ENCODE measurements at places on chromosomes 12 and 14.
A peak's percentile ranks its signal among the peaks of the same experiment; 100 is the strongest.

DNA sequence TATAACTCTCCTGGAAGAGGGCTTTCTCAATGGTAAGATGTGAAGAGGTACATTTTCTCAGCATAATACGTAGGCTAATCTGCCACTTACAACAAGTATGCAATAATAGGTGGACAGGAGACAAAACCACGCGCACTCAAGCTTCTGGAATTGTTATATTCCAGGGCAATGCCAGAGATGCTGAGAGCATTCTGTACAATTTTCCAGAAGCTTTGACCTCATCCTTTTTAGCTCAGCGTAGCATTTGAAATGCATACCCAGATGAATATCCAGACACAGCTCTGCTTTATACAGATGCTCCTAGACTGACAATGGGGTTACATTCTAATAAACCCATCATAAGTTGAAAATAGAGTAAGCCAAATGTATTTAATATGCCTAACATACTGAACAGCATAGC is 1492.4 kb upstream of the FLRT2 start:
- DNase-seq: no peak

- DNase-seq: no peak
Measured at GRCh38 chr12:68510397-68510796, 100.3 kb upstream of the RAP1B start.

DNA sequence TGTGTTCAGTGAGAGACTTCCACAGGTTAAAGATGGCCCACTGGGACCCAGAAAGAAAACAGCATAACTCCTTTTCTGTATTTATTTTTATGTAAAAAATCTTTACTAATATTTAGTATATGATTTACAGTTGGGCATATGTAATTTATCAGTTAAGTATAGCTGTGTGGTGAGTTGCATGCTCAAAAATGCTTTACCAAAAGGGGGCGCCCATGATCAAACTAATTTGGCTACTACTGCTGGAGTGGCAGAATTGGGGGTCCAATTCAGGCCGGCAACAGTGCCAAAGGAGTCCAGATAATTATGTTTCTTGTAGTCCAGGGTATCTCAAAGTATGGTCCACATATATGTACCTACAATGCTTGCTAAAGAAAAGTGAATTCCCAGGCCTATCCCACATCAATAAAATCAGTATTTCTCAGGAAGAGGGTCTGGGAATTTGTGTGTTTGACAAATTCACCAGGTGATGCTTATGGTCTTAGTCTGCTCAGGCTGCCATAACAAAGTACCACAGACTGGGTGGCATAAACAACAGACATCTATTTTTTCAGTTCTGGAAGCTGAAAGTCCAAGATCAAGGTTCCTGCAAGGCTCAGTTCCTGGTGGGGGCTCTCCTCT is 152.0 kb downstream of the KTN1 start:
- no peak for DNase-seq

GRCh38 chr14:100684154-100684553 is 42.5 kb upstream of the DLK1 start:
- DNase-seq: no peak

DNA sequence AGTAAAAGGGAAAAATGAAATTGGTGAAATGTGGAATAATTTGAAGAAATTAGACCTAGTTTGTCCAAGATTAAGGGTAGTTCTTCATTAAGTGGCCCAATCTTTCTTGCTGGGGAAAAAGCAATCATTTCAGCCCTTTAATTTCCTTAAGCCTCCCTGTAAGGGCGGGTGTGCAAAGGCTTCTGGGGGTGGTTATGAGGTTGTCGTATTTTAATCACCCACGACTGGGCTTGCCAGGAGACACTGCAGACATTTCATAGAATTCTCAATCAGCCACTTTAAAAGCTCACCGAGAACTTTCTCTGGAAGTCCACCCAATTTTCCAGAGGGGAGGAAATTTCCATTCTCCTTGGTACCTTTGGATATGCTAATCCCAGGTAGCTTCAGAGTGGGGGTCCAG is 43.4 kb downstream of the DLK1 start:
- no peak for DNase-seq

- DNase-seq: peak; percentile 55
Measured at GRCh38 chr14:73058922-73059673, 764 bp downstream of the RBM25 start.

- DNase-seq: no peak
Measured at GRCh38 chr12:58372298-58372697, 430.9 kb downstream of the ATP23 start.

GRCh38 chr12:24360057-24360456 is 410.6 kb upstream of the SOX5 start:
- DNase-seq: no peak

DNA sequence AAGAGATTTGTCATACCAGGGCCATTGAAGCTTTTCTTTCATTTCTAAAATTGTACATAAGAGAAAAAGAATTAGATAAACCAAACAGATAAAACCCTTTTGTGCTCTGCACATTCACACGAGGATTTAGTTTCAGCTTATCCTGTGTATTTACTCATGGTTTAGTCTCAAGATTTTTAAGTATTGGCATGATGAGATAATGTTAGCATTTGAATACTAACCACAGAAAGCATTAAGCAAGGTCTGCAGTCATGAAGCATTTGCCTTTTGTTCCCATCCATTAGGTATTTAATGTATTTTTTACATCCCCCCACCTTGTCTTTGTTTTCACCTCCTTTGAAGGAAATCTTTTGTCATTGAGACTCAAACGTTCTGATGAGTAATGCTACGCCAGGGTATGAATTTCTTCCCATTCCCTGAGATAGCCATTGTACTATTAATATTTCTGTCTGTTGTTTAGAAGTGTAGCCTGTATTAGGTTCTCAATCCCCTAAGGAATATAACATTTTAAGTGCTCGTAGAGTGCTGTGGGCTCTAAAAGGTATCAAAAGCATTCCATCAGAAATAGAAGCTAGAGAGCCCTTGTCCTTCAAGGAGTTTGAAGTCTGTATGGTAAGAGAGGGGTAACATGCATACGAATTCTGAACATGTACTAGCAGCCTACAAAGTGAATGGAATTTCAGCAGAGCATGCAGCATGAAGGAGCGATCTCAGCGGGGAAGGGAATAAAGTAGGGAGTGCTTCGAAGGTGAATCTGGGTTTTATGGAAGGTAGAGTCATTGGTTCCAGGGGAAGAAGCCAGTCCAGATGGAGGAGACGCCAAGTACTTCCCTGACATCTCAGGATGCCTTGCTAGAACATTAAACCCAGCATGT is 22.3 kb downstream of the CRADD start:
- no peak for DNase-seq

DNA sequence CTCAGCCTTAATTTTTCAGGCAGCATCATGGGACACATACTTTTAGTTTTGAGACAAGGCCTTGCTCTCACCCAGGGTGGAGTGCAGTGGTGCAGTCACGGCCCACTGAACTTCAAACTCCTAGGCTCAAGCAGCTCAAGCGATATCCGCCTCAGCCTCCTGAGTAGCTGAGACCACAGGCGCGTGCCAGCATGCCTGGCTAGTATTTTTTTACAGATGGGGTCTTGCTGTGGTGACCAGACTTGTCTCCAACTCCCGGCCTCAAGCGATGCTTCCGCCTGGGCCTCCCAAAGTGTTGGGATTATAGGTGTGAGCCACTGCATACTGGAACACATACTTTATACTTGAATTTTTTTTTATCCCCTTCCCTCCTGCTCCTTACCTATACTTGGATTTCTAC is 2.8 kb downstream of the RDH5 start:
- DNase-seq: no peak

- peak; percentile 87 for DNase-seq
Measured at GRCh38 chr12:32755654-32756475, at the start of gene YARS2. Gene YARS2 (minus strand): TSS chr12:32755897. CDS start chr12:32755874, 23 bp downstream.

DNA sequence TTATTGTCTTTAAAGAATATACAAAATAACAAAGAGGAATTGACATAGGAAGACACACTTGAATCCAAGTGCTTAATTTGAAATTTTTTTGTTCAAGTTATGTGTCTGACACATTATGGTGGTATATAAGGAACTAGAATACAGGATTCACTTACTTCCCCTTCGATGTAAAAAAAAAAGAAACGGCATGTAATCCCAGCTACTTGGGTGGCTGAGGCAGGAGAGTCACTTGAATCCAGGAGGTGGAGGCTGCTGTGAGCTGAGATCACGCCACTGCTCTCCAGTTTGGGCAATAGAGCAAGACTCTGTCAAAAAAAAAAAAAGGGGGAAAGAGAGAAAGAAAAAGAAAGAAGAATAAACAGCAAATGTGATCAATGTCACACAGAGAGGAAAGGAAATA is 8.9 kb downstream of the CLEC12A start:
- DNase-seq: no peak

GRCh38 chr12:66813137-66813892 is 134.4 kb upstream of the GRIP1 start:
- no peak for DNase-seq

DNA sequence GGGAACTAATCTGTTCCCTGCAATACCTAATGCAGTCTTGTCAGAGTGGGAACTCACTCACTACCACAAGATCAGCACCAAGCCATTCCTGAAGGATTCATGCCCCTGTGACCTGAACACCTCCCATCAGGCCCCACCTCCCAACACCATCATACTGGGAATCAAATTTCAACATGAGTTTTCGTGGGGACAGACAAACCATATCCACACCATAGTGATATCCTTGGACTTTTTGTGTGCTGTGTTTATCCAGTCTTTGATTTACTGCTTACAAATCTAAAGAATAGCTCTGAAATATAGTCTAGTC is 243.5 kb downstream of the FBXL14 start:
- no peak for DNase-seq

DNA sequence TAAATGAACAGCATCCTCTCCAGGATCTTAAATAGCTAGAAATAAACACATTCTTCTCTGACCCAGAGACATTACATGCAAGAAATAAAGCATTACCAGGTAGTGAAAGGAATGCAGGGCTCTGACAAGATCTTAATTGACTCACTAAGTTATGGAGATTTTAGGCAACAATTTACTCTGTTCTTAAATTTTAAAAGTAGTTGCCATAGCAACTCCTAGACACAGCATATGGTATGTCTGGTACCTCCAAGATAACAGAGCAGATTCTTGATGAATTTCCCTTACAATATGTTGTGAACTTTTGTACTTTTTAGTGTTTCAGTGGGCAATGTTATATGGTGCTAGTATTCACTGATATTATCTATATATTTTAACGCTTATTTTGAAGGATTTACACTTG is 76.7 kb upstream of the G2E3 start:
- no peak for DNase-seq

GRCh38 chr14:65594882-65595237 is 182.3 kb downstream of the FUT8 start:
- DNase-seq: no peak

- DNase-seq: no peak
Measured at GRCh38 chr12:34188974-34189373, 166.7 kb downstream of the ALG10 start.

DNA sequence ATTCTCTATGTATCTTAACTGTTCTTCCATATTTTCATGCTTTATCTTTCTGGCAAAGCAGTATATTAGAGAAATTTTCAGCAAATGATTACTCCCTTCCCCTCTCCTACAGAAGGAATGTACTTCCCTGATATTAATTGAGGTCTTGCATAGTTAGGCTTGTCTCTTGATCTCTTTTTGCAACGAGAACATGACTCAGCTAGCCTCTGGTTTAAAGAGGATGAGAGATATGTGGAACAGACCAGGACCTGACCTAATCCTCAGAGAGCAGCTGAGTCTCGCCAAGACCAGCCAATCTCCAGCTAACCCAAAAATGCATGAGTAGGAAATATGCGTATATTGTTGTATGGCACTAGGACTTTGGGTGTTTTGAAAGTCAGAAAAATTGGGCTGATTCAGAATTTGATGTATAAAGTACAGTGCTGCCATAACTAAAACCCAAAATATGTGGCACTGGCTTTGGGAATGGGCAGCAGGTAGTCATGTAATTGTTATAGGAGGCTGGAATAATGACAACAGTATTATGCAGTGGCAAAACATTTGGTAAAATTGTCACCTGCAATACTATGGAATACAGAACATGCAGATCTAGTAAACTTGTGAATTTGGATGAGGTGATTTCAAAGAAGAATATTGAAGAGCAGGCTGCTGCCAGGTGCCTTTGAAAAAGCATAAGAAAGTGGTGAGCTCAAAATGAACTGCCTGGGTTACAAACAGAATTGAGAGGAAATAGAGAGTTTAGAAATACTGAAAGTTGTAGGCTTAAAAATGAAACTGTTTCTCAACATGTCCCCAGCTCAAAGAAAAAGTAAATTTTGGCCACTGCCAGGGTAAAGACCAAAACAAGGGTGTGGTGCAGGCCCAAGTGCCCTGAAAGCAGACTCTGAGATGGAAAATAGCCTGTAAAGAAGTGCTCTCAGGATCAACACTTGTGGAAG is 9.3 kb upstream of the USP15 start:
- DNase-seq: no peak

GRCh38 chr12:42084522-42084921 is 60.2 kb downstream of the GXYLT1 start:
- peak; percentile 2 for DNase-seq

DNA sequence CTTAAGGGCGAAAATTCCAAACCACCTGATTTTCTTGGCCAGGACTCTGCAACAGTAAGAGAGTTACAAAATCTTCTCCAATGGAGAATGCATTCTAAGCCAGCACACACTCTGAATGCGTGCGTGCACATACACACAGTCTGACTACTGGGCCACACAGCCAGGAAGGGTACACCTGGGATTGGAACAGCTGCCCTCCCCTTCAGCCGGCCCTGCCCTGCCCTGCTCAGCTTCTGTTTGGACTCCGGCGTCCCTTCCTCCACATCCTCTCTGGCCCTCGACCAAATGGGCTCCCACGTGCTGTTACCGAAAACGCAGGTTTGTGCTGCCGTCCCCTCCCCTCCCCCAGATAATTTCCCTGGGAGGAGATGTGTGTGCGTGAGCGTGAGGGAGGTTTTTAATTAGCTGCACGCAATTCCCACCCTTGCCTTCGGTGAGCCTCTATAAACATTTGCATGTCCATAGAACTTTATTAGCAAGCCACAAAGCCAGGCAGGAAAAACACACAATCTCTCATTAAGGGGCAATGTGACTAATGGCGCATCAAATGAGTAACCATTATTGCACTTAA is 43.0 kb downstream of the CCNK start:
- DNase-seq: no peak

- DNase-seq: no peak
Measured at GRCh38 chr12:12671850-12672660, 23.9 kb downstream of the GPR19 start.

Data from hepatic stellate cell (primary cell).